Stimulated activated naive CD4-positive, alpha-beta T cell treated with Interleukin-2 at 50 U/mL for 16 hours (primary cell): ENCODE measurements at places on chromosomes 5 and 9.

GRCh38 chr9:128025736-128026135 lies 41.4 kb downstream of the NAIF1 start:
- no peak for DNase-seq

DNA sequence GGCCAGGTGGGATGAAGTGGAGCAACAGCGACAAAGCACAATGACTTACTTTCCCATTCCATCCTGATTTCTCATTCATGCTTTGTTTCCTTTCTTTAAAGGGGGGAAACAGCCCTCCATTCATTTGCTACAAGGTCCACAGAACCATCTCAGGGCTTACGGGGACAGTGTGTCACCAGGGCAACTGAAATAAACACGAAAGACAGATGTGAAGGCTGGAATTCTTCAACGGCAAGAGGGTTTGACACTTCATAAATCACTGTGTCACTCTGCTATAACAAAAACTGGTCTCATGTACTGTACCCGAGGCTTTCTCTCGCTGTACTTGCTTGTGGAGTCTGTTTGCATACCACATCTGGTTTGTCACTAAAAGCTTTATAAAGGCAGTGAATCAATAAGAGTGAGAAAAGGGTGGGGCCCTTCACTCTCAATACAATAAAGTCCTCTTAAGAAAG lies 150.8 kb downstream of the EFNA5 start:
- no peak for DNase-seq

- no peak for DNase-seq
Observed at GRCh38 chr9:10331157-10331556, 281.6 kb downstream of the PTPRD start.

- no peak for DNase-seq
Observed at GRCh38 chr9:115340314-115340713, 222.4 kb upstream of the TNC start.

DNA sequence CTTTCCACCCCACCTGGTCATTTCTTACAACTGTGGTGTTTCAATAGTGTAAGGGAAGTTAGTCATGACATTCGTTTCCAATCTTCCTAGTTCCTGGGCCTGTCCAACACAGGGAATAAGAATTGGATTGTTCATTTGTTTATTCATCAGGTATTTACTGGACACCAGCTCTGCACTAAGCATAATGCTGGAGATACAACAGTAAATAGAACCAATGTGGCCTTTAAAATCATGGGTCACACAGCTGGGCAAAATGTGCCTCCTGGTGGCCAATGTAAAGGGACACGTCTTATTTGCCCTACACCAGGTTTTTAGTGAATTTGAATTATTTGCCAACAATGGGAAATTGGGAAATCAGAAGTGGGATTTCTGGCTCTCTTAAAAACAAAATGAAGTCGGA lies 10.4 kb downstream of the ABLIM3 start:
- no peak for DNase-seq
